ENCODE measurements at places on chromosomes 13 and 19.

- DNase-seq, result no peak
These were observed 318.0 kb upstream of the KLF12 start for GRCh38 chr13:74452176-74452575.

GRCh38 chr19:57954996-57955395, 7.5 kb upstream of the ZNF256 start:
- DNase-seq, result no peak

DNA sequence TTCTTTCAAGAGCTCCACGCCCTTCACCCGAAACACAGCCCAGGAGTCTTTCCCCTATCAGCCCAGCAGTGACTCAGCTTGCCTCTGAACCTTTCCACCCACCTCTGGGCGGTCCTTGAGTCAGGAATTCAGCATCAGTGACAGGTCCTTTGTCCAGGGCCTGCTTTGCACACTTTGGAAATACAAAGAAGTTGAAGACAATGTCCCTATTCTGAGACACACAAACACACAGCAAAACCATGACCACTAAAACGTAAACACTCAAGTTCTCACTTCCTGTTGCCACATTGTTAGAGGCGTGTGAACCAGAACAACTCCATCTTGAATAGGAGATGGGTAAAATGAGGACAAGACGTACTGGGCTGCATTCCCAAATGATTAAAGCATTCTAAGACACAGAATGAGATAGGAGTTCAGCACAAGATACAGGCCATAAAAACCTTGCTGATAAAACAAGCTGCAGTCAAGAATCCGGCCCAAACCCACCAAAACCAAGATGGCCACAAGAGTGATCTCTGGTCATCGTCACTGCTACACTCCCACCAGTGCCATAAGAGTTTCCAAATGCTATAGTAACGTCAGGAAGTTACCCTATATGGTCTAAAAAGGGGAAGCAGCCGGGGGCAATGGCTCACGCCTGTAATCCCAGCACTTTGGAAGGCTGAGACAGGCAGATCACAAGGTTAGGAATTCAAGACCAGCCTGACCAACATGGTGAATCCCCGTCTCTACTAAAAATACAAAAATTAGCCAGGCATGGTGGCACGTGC, 49.2 kb upstream of the ATP12A start:
- no peak for DNase-seq

- DNase-seq, result no peak
These were observed 397.7 kb downstream of the TDRD3 start for GRCh38 chr13:60794751-60795150.

GRCh38 chr13:39226359-39226758, 188.1 kb downstream of the NHLRC3 start:
- no peak for DNase-seq

GRCh38 chr13:96672016-96672415, 322.3 kb downstream of the OXGR1 start:
- no peak for DNase-seq
